Neural crest cell (in vitro differentiated cells): ENCODE measurements at places on chromosomes 2 and 18.

GRCh38 chr2:49225126-49225525 lies 70.8 kb upstream of the FSHR start:
- DNase-seq, result no peak

DNA sequence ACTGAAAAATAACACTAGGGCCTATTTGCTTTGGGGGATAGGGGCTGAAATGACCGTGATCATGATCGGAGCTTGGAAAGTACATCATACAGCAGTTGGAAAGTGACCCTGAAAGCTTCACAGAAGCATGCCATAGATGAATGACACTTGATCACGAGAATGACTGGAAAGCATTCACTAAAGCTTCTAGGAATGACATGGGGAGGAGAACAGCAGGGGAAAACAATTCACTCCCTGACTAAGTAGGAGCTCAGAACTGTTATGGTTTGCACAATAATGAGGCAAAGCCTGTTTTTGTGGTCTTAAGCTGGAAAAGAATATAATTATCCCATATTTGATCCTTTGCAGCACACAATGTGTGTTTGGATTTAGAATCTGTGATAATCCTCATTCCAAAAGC lies 237.5 kb downstream of the NOL4 start:
- DNase-seq, result no peak

DNA sequence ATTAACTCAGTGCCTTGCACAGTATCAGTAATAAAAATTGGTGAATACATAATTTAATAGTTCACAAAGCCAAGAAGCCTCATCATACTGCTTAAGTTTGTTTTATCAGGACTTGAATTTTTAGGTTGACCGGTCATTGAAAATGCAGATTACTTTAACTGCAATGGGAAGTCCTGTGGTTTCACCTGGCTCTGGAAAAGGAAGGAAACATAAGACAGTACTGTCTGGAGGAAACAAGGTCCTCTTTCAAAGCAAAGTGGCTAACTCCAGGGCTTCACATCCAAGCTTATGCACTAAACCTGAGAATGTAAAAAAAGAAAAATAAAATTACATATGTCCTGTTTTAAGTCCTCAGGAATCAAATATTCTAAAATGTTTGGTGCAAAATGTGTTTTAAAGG lies 119.7 kb downstream of the DLGAP1 start:
- no peak for DNase-seq

GRCh38 chr2:240236217-240237111 lies 96.0 kb upstream of the OTOS start:
- DNase-seq, result no peak

- DNase-seq, result no peak
Observed at GRCh38 chr18:79962311-79962710, 2.1 kb upstream of the HSBP1L1 start.

DNA sequence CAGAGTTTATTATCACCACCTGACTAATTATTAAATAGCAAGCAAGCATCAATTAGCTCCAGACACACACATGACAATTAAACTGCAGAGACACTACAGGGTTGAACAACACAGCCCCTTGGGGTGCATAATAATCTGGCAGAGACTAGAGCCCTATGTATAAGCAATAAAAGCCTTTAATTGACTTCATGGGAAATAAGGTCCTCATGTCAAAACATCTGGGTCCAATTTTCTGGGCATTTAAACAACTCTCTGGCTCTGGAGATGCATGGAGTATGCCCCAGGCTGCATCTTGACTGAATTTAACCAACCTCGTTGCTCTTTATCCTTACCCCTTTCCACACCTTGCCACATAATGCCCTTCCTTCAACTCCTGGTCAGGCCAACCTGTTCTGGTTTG lies 270.7 kb upstream of the THUMPD2 start:
- DNase-seq, result no peak

- DNase-seq, result no peak
Observed at GRCh38 chr18:21904856-21905255, 164.3 kb downstream of the MIB1 start.

- DNase-seq, result no peak
Observed at GRCh38 chr2:237440819-237441281, 26.9 kb upstream of the COL6A3 start.

- DNase-seq, result no peak
Observed at GRCh38 chr18:62324181-62324828, 805 bp upstream of the TNFRSF11A start.
